Right lobe of liver (tissue), 6 donors: ENCODE measurements at places on chromosomes 2 and 18.

- H3K4me3 ChIP-seq, result no peak overlapping the region
- H3K36me3 ChIP-seq, result no peaks in the 10 kb centered on the region
- no peak overlapping the region for H3K27ac ChIP-seq
- no peak for DNase-seq
- H3K4me1 ChIP-seq, result no peaks in the 10 kb centered on the region
- H3K27me3 ChIP-seq, result no peaks in the 10 kb centered on the region
These were observed 288.0 kb upstream of the HDAC4 start for GRCh38 chr2:239688840-239689239.

DNA sequence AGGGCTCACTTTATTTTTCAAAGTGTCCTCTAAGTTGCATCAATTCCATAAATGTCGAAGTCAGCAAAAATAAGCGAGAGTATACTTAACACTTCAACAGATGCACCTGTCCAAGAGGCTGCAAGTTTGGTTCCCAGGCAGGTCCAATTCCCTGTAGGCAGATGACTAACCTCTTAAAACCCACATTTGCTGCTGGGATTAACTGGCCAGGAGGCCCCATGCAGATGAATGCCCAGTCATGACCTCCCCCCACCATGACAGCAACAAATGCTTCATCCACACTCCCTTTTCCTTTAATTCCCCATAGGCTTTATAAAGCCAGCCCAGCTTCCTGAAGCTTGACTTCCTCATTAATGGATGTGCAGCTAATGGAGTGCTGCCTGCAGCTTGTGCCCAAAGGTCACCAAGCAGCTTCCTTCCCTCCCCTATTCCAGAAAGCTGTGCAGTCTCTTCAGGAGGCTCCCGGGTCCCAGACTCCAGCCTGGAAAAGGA, 35.7 kb downstream of the REEP1 start:
- H3K4me1 ChIP-seq, result no peaks in the 10 kb centered on the region
- no peak overlapping the region for H3K4me3 ChIP-seq
- no peaks in the 10 kb centered on the region for H3K36me3 ChIP-seq
- no peak overlapping the region for H3K27ac ChIP-seq
- H3K27me3 ChIP-seq, result no peaks in the 10 kb centered on the region

DNA sequence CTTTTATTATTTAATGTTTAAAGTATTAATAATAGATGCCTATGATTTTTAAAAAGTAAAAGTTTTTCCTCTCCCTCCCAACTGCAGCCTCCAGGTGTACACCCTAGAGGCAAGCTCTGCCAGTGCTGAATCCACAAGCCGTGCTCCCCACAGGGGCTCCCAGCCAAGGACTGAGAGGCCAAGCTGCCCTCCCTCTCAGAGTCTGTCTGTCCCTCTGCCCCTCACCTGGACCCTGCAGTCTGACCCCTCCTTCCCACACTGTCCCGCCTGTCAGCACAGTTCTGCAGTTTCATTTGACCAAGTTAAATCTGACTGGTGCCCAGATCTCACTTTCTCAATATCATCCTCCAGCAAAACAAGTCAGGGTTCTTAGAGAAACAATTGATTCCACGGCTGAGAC, 14.8 kb upstream of the PROC start:
- no peaks in the 10 kb centered on the region for H3K4me1 ChIP-seq
- DNase-seq, result no peak
- H3K27ac ChIP-seq, result no peak overlapping the region
- H3K4me3 ChIP-seq, result no peak overlapping the region
- H3K36me3 ChIP-seq, result no peaks in the 10 kb centered on the region
- H3K27me3 ChIP-seq, result no peaks in the 10 kb centered on the region

DNA sequence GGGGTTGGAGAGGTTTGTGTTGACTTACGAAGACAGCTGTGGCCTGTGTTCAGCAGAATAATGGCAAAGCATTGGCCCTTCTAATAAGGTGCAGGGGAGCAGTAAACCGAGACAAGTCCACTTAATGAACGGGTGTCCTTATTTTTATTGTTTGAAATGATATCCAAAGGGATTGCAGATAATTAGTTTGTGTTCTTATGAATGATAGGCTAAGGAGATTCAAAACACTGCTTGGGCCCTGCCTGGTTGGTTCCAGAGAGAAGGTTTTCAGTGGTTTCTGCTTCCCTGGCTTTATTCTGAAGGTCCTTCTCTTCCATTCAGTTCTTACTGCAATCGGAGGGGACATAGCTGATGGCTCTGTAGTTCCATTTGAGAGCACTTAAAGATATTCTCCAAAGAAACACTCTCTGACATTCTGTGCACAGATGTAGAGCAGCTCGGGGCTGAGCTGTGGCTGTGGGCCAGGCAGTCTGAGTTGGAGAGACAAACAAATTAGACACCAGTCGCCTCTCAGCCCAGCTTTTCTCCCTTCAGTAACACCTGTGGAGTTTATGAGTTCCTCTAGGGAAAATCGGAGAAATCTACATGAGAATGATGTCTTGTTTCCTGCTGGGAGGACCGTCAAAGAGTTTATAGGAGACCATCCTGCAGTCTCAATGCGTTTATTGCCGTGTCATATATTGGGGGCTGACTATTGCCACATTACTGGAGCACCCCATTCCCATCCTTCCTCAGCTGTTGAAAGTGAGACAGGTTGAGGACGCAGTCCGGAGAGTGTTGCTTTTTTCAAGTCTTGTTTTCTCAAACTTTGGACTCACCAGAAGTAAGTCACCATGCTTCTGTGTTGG, 6.5 kb downstream of the GREB1 start:
- H3K36me3 ChIP-seq, result no peaks in the 10 kb centered on the region
- H3K27ac ChIP-seq, result no peak overlapping the region
- H3K4me1 ChIP-seq, result no peaks in the 10 kb centered on the region
- peak overlapping the region; percentile 46 for H3K4me3 ChIP-seq
- DNase-seq, result no peak

GRCh38 chr2:160726046-160726445, 232.4 kb upstream of the RBMS1 start:
- no peaks in the 10 kb centered on the region for H3K4me1 ChIP-seq
- no peak overlapping the region for H3K4me3 ChIP-seq
- H3K27ac ChIP-seq, result no peak overlapping the region
- no peak for DNase-seq
- H3K27me3 ChIP-seq, result no peaks in the 10 kb centered on the region
- no peaks in the 10 kb centered on the region for H3K36me3 ChIP-seq
